Naive thymus-derived CD8-positive, alpha-beta T cell (primary cell): ENCODE measurements at places on chromosomes 3 and 15.

DNA sequence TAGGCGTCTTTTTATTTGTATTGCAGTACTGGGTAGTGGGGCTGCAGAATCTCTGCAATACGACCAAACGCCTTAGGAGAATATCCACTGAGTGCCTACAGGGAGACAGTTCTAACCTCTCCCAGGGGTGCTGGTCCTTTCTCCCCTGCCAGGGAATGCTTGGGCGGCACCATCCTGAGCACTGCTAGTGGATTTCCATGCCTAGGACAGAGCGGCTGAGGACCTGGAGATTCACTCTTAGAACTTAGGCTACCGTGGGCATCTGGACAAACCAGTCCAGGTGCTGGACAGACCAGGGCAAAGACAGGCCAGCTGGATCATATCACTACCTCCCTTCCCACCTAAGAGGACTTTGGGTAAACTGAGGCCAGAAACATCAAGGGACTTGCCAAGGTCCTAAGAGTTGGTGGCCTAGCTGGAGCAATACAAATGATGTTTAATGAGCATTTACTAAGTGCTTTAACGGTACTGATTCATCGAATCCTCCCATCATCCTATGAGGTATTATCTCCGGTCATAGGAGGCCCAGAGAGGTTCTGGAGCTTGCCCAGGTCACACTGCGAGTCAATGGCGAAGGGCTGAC lies 902 bp downstream of the TMEM44 start:
- DNase-seq: no peak

DNA sequence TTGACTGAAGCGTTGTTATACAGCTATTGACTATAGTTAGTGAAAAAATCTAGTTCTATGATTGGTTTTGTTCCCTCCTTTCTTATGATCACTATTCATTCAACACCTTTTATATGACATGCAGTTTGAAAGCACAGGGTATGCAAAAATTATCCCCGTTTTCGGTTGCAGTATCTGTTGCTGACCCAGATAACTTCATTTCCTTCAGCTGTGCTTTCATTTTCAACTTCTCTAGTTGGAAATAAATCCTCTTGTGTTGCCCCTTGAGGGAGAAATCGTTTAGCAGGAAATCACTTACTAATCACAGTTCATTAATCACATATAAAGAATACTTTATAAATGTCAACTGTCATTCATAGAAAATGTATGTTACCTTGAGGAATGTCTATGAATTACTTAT lies 55.1 kb downstream of the MBNL1 start:
- DNase-seq: no peak

- no peak for DNase-seq
These were observed 28.3 kb downstream of the MASP1 start for GRCh38 chr3:187263270-187263669.

DNA sequence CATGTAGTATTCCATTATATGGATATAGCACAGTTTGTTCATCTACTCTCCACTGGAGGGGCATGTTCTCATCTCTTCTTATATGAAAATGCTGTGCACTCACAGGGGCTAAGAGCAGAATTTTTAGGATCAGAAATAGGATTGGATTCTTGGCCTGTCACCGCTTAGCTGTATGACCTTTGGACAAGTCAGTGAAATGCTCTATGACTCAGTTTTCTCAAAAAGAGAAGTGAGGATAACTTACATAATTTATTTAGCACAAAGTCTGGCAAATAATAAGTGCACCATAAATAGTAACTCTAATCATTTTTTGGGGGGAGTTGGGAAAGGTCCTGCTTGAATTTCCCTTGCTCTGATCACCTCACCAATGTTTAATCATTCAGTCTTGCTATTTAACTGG lies 103.7 kb upstream of the LRIG1 start:
- no peak for DNase-seq

GRCh38 chr3:191743283-191743682 lies 282.3 kb downstream of the PYDC2 start:
- no peak for DNase-seq

- DNase-seq: peak; percentile 48
These were observed 25.1 kb downstream of the C3orf18 start for GRCh38 chr3:50542177-50543034.

GRCh38 chr15:98700519-98700918 lies 52.2 kb downstream of the IGF1R start:
- DNase-seq: no peak

- DNase-seq: no peak
These were observed 51.9 kb upstream of the KLF13 start for GRCh38 chr15:31274496-31275330.

DNA sequence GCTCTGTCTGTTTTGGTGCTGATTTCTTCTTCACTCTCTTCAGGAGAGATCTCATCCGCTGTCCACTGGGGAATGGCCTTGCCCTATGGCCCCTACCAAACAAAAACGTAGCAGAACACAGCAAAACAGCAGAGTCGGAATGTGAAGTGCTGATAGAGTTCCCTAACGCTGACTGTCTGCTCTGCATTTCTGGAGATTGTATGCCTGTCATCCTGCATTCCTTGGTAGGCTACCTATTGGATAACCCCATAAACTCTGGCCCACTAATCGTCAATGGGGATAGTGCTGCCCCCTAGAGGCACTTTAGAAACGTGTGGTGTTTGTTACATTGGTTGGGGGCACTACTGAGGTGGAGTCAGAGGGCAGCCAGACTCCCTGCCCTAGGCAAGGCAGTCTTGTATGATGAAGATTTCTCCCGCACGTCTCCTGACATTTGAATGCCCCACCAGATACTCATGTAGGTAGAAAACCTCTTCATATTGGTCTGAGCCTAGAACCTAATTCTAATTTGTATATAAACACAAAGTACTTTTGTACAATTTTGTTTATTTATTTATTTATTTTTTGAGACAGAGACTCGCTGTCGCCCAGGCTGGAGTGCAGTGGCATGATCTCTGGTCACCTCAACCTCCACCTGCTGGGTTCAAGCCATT lies 15.6 kb upstream of the MAGEF1 start:
- peak; percentile 51 for DNase-seq

- DNase-seq: no peak
These were observed 611 bp upstream of the USP19 start for GRCh38 chr3:49121132-49121736.

DNA sequence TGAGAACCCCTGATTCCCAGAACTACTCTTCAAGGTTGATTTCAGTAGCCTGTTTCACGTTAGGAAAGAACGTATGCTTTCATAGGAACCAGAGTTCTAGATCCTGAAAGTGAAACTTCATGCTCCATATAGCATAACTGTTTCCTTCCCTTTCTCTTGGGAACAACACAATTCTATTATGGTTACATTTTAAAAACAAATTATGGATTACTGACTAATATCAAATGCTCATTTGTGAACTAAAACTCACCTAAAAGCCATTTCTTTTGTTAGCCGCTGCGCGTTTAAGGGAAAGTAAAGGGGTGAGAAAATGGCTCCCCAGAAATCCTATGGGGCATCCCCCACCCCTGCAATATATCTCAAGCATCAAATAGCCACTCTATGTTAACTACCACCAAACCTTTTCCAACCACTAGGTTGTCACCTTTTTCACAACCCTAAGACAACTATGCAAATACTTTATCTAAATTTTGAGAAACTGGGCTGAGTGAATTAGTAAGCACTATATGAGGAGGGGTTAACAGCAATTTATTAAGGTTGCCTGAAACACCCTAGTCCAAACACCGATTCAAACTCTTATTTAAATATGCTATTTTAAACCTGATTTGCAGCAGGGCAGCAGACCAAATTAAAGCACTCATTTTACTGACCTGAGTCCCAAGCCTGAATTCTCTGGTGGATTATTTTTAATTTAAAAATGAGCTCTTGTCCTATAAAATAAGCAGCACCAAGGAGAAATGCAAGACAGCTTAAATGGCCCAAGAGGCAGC lies 2.4 kb downstream of the SIAH2 start:
- DNase-seq: no peak

DNA sequence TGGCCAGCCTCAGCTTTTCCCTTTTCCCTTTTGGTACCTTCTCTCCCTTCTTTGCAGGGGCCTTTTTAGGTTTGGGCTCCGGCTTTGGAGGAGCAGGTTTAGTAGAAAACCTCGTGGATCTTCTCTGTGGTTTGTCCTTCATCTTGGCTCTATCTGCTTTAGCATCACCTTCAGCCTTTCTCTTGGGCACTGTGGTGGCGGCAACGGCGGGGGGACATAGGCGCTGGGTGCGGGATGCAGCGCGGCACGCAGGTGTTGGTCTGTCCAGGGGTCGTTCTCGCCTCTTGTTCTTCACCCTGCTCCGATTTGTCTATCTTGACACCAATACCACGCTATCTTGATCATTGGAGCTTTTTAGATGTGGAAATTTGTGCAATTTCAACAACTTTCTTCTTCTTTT lies 64.5 kb upstream of the SMAD3 start:
- no peak for DNase-seq

DNA sequence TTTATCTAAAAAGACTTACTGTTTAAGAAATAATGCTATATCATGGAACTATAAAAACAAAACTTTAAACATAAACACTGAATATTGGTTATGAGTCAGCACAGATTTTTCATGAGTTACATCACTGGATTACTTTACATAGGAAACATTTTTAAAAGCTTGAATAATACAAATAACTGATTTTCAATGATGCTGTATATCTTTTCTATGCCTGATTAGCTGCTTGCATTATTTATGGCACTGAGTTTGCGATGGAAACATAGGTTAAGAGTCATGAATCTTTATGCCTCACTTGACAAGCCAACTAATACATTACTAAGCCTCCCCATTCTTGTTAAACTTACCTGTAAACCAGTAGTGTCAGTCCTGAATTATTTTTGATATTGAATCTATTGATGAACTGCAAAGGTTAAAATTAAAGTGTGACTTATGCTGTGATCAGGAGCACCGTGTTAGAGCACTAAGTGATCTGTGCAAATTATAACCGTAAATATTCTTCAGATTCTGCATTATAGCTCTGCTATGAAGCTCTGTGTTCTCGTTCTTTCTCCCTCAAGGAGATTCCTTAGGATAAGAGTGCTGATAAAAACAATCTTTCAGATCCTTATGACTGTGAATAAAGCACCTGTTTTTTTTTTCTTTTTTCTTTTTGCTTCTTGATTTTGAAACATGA lies 437.3 kb upstream of the BCHE start:
- no peak for DNase-seq

GRCh38 chr15:25701721-25702465 lies 161.2 kb downstream of the ATP10A start:
- no peak for DNase-seq

DNA sequence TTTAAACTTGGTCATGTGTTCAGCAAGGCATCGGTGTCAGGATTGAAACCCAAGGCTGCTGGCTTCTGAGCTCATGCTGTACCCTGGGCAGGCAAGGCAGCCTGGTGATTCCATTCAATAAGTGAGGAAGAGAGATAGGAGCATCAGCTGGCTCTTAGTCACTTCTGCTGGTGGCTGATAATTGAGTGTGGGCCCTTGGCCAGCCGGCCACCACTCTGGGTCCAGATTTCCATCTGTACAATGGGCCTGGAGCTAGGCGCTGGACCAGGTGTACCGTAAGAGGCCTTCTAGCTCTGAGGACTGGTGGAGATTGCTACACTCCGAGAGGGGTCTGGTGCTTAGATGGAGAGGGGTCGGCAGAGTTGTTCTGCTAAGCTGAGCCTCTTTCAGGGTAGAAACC lies 4.3 kb downstream of the CD276 start:
- DNase-seq: no peak

- DNase-seq: peak; percentile 32
These were observed 919 bp downstream of the IDH2 start for GRCh38 chr15:90101130-90101968.

DNA sequence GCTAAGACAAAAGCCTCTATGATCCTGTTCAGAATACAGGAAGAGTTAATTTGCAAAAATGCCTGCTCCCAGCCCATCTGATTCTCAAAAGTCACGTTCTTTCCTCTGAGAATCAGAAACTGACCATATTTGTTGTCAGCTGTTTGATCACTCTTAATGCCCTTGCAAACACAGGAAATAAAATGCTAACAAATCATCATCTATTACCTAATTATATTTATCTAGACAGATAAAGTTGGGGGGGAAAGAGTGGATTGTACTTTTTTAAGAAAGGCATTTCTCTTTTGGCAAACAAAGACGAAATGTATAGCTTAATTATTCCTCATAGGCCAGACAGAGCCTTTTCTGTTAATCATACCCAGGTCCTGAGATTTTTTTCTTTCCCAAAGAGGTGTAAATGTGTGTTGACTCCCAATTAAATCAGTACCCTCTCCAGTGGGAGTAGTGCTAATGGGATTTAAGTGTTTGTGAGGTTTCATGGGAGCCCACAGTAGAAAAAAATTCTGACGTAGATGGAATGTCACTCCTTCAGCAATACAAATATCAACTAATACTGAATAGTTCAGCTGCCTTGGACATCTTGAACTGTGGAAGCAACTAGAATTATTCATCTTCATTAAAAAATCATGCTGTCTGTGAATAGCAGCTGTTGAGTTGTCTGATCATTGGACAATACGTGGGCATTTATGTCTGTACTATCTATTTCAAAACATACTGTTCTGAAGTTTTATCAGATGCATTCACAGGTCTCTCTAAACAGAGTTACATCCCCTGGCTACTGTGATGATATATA lies 22.5 kb upstream of the BNIP2 start:
- DNase-seq: no peak

- DNase-seq: no peak
These were observed 480.9 kb downstream of the ZIC1 start for GRCh38 chr3:147890114-147890513.

DNA sequence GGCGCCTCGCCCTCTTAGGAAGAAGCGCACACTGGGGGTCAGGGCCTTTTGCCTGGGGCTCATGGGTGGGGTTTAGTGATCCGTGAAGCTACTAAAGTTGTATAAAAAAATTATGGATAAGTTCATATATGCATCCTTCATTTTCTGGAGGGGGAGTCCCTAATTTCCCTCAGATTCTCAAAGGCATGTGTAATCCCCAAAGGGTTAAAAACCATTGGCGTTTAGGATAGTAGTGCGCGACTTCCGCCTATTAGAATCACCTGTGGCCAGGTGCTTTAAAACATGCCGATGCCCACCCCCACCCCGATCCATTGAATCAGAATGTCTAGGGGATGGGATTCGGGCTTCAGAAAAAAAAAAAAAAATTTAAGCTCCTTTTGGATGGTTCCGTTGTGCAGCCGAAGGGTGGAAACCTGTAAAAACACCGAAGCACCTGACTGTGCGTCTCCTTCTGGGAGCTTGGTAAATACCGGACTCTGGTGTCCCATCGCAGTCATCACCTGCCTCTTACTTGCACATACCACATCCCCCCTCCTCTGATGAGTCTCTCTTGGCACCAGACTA lies 570 bp downstream of the APH1B start:
- DNase-seq: no peak

DNA sequence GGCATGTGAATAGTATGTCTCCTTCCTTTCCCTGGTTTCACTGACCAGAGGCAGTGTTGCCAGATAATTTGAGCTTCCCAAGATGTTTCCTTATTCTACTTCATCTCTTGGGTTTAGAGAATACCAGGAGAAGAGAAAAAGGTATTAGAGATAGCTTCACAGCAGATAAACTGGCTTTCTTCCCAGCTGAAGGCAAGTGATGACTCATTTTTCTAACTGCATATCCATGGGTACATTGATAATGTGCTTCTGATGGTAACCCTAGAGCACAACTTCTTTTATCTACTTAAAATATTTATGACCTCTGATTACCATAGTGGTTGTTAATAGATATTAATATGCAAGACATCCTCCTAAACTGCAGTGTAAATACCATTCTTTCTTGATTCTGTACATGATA lies 34.6 kb upstream of the CMTM8 start:
- DNase-seq: no peak
